Activated B cell treated with CpG ODN at 0.5 μM for 24 hours (primary cell): ENCODE measurements at places on chromosomes 2 and 18. TPM values are rescaled to one million over a fixed set of nuclear protein-coding genes. Genes with fewer than 3 reads are reported as not detected.

Gene QPCT
- total RNA-seq, result 1.9 and 2.1 TPM in 2 replicates

GRCh38 chr2:9975805-9976447 is 24.4 kb downstream of the GRHL1 start:
- no peak overlapping the region for H3K4me3 ChIP-seq
- H3K4me1 ChIP-seq, result peaks cover 3% of the 10 kb centered on the region
- DNase-seq, result no peak
- no peaks in the 10 kb centered on the region for H3K36me3 ChIP-seq
- H3K27ac ChIP-seq, result no peak overlapping the region

GRCh38 chr2:209727077-209727476 is 44.6 kb upstream of the UNC80 start:
- no peaks in the 10 kb centered on the region for H3K4me1 ChIP-seq
- H3K27ac ChIP-seq, result no peak overlapping the region
- H3K27me3 ChIP-seq, result no peaks in the 10 kb centered on the region

DNA sequence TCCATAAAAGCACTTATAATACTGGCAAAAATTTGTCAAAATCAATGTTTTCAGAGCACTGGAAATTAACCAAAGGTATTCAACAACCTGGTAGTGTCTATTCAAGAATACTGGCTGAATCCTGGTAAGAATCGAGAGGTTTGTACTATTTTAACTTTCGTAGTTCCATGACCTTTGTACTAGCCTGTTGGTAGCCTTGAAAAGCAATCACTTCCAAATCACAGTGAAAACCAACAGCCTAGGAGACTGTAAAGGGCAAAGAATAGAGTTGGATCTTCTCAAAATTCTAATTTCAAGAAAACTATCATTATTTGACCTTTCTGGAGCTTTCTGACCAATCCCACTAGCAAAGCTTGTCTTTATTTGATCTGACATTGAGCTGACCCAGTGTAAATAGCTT is 64.8 kb upstream of the CCDC178 start:
- H3K4me1 ChIP-seq, result no peaks in the 10 kb centered on the region
- DNase-seq, result no peak
- no peak overlapping the region for H3K27ac ChIP-seq
- no peaks in the 10 kb centered on the region for H3K27me3 ChIP-seq

- H3K4me3 ChIP-seq, result peak overlapping the region; percentile 61
- no peak for DNase-seq
- H3K4me1 ChIP-seq, result peaks cover 37% of the 10 kb centered on the region
- H3K27ac ChIP-seq, result peak overlapping the region; percentile 70
- peaks cover 46% of the 10 kb centered on the region for H3K36me3 ChIP-seq
These were observed 169.4 kb downstream of the THADA start for GRCh38 chr2:43426305-43427031.

Gene CRYGD
- total RNA-seq, result not detected in 2 replicates

DNA sequence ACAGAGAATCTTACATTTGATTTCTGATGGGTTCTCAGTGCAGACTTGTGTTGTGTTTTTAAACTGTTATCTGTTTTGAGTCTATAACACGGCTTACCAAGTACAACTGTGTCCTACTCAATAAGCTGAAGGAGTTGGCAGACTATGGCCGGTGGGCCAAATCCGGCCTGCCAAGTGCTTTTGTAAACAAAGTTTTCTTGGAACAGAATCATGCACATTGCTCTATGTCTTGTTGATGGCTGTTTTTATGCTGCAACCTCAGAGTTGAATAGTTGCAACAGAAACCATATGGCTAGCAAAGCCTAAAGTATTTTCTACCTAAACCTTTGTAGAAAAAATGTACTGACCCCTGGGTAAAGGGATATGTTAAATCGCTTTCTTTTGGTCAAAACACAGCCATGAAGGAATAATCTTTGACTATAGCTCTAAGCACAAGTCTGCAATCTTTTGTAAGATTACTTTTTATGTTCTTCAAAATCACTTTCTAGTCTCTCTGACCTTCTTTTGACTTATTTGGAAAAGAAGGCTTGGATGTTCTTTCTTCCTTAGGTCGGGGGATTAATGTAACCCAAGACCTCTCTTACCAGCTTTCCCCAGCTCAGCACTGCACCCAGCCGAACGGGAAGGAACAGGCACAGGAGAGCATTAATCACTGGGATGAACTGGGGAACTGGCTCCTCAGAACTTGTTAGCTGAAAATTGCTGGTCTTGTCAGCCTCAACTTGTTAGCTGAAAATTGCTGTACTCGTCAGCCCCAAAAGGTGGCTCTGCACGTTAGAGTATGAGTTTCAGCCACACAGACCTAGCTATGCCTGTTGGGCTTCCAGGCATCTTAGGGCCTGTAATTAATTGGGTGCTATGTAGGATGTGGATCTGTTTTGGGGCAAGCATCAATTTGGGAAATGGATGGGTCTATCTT is 75.4 kb downstream of the CD8B2 start:
- H3K27ac ChIP-seq, result no peak overlapping the region
- no peak overlapping the region for H3K4me3 ChIP-seq
- peaks cover 6% of the 10 kb centered on the region for H3K27me3 ChIP-seq
- H3K4me1 ChIP-seq, result no peaks in the 10 kb centered on the region
- DNase-seq, result no peak
- no peaks in the 10 kb centered on the region for H3K36me3 ChIP-seq

GRCh38 chr2:218396688-218397462 is 2.8 kb upstream of the CTDSP1 start:
- H3K27me3 ChIP-seq, result no peaks in the 10 kb centered on the region
- peaks cover 59% of the 10 kb centered on the region for H3K4me1 ChIP-seq
- H3K27ac ChIP-seq, result peak overlapping the region; percentile 96
- peaks cover 5% of the 10 kb centered on the region for H3K36me3 ChIP-seq
- H3K4me3 ChIP-seq, result peak overlapping the region; percentile 92
- no peak for DNase-seq

Gene HOXD3
- total RNA-seq, result not detected in 2 replicates

Gene DCDC2C
- total RNA-seq, result not detected in 2 replicates

Gene CROCC2
- not detected in 2 replicates for total RNA-seq

Gene ACTG2
- total RNA-seq, result not detected in 2 replicates

DNA sequence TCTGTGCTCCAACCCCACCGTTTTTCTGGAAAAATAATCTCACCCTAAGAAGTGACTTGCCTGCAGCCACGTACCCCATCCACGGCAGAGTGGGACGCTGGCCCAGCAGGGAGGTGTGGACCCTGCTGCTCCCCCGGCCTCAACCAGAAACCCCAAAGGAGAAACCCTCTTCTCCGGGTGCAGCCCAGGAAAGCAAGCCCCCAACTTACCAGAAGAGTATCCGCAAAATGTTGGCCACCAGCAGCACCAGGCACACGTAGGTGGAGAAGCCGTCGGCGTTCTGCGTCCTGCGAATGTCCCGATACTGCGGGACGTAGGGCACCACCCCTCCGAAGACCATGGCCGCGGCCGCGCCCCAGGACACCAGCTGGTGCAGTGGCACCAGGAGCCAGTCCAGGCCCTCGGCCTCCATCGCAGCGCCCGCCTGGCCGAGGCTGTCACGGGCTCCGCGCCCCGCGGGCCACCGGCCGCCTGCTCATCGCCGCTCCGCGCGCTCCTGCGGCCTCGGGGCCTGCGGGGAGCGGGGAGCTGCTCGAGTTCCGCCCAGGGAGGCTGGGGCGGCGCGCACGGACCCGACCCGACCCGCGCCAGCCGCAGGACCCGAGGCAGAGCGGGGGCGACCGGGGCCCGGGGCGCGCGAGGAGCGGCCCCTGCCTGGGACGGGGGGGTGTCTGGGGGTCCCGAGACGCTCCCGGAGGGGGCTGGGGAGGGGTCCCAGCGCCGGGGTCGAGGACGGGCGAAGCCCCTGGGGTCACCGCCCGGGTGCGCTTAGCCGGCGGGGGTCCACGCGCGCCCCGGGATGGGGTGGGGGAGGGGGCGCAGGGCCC is 725 bp downstream of the SLC66A2 start:
- H3K27me3 ChIP-seq, result no peaks in the 10 kb centered on the region
- peak; percentile 41 for DNase-seq
- peaks cover 26% of the 10 kb centered on the region for H3K36me3 ChIP-seq
- peak overlapping the region; percentile 85 for H3K4me3 ChIP-seq

Gene AQP12B
- total RNA-seq, result not detected in 2 replicates

Gene PSMD1
- 99.9 and 105 TPM in 2 replicates for total RNA-seq

Gene IL36G
- total RNA-seq, result not detected in 2 replicates

Gene ABCG5
- not detected in 2 replicates for total RNA-seq

DNA sequence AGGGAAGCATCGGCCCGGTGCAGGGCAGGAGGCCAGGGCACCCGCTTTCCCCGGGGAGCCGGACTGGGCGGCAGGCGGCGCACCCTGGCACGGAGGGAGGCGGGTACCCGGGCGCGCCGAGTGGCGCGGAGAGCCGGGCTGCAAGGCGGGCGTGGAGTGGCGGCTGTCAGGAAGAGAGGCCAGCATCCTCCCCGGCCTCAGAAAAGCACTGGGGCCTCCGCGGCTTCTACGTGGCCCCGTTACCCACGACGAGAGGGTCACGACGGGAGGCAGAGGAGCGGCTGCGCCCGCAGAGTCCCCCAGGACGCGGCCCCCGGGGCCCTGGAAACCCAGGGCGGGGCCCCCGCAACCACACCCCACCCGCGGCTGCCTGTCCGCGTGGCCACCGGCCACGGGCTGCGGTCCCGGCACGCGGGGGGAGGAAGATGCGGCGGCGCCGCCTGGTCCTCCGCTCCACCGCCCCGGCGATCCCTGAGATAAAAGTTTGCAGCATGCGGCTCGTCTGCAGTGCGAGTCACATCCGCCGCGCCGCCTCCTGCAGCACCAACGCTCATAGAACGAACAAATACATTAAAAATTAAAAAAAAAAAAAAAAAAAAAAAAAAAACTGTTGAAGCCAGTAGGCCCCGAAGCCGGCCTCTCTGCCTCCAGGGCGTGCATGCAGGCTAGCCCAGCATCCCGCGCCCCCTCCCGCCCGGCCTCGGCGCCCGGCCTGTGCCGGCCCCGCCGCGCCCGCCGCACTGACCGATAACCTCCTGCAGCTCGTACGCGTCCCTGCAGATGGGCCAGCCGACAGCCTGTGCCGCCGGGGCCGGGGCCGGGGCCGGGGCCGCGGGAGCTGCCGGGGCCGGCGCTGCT is 683 bp downstream of the STK39 start:
- peaks cover 31% of the 10 kb centered on the region for H3K4me1 ChIP-seq
- DNase-seq, result peak; percentile 64
- H3K36me3 ChIP-seq, result no peaks in the 10 kb centered on the region
- H3K27me3 ChIP-seq, result no peaks in the 10 kb centered on the region
- H3K4me3 ChIP-seq, result peak overlapping the region; percentile 87

DNA sequence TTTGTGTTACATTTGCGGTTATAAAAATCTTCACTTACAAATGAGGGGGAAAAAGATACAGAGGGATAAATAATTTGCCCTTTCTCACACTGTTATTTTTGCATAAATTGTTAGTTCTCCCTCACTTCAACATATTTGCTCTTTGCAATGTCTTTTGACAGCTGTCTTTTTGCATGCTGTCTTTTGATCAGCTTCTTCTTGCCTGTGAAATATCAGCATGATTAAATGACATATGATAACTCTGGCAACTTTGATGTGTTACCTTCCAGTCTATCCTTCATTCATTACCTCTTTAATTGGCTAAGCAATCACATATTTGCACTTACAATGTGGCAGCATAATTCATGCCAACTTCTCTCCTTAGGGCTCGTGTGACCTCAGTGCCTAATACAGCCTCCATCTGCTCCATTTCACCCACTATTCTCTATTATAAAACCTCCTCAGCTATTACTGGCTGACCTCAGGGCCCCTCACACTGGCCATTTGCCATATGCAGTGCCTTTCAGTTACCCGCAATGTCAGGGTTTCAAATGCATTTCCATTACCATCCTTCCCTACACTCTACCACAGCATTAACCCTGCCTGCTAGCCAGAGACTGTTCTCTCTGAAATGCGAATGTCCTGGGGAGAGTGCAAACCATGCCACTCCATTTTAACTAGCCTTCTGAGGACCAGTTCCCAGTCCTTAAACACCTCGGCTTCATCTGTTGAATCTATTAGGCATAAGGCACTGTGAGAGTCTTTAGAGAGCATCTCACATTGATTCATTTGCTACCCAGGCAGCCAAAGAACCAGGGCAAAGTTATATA is 1056.6 kb upstream of the CHAC2 start:
- H3K27ac ChIP-seq, result no peak overlapping the region
- H3K36me3 ChIP-seq, result no peaks in the 10 kb centered on the region
- H3K27me3 ChIP-seq, result no peaks in the 10 kb centered on the region
- no peak for DNase-seq
- H3K4me3 ChIP-seq, result no peak overlapping the region
- H3K4me1 ChIP-seq, result no peaks in the 10 kb centered on the region

DNA sequence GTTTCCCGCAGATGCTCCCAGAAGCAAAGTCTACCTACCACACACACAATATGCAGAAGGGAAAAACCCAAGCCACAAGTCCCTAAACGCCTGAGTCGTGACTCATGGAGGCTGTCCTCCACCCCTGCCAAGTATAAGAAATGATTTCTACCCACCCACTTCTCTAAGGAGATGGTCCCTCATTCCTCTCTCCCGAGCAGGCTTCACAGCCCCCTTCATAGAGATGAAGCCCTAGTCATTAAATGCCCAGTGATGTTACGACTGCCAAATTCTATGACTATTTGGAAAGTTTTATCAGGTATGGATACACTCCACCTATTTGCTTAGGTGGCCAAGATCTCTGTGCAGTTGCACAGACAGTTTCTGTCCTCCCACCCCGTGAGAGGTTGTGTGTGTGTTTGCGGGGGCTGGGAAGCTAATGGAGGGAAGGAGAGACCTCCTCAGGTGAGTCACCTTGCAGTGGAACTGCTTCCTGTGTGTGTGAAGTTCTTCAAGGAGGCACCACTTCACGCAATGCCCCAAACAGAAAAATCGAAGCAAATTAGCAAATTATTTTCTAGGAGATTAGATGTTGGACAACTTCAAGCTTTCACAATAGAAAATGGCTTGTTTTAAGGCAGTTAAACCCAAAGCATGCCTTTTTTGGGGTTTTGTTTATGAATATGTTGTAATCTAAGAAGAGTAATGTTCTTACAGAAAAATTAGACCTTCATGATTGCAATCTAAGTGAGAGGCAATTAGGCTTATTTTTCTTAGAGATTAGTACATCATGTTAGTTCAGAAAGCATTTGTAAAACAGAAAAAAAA is 175.2 kb downstream of the TGIF1 start:
- peaks cover 17% of the 10 kb centered on the region for H3K4me1 ChIP-seq
- no peak for DNase-seq
- H3K27me3 ChIP-seq, result peaks cover 2% of the 10 kb centered on the region
- peak overlapping the region; percentile 64 for H3K27ac ChIP-seq
- peak overlapping the region; percentile 4 for H3K4me3 ChIP-seq
